ENCODE measurements at places on chromosomes 6 and 20.

- DNase-seq, result no peak
Observed at GRCh38 chr6:142851601-142852000, 93.4 kb downstream of the HIVEP2 start.

GRCh38 chr20:36872852-36873251 is 3.1 kb upstream of the TLDC2 start:
- no peak for DNase-seq

GRCh38 chr6:36422714-36423100 is 19.9 kb downstream of the PXT1 start:
- no peak for DNase-seq

DNA sequence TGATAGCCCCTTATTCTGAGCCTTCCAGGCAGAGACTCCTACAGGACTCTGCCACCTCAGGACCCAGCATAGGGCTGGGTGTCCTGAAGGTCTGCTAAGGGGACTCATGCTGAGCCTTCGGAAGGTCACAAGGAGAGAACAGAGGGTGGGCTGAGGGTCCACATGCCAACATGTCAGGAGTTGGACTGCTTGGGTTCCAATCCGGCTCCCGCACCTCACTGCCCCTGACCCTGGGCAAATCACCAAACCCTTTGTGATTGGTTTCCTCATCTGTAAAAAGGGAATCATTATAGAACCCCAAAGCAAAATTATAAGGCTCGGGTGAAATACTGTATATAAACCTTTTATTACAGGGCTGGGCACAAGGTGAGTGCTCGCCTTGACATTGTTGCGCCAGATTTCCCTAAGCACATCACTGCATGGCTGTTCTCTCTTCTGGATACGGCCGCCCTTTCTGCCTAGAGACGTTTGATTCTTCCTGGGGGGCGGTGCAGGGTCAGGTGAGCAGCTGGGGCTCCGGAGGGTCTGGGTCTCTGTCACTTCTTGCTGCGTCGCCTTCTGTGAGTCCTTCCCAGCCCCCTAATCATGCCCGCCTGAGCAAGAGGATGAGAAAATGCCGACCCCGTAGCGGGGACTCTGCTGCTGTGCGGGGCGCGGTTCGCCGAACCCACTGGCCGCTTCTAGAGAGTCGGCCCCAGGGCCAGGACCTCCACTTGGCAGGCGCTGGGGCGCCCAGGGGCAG is 90.5 kb upstream of the EPB41L1 start:
- DNase-seq, result no peak

DNA sequence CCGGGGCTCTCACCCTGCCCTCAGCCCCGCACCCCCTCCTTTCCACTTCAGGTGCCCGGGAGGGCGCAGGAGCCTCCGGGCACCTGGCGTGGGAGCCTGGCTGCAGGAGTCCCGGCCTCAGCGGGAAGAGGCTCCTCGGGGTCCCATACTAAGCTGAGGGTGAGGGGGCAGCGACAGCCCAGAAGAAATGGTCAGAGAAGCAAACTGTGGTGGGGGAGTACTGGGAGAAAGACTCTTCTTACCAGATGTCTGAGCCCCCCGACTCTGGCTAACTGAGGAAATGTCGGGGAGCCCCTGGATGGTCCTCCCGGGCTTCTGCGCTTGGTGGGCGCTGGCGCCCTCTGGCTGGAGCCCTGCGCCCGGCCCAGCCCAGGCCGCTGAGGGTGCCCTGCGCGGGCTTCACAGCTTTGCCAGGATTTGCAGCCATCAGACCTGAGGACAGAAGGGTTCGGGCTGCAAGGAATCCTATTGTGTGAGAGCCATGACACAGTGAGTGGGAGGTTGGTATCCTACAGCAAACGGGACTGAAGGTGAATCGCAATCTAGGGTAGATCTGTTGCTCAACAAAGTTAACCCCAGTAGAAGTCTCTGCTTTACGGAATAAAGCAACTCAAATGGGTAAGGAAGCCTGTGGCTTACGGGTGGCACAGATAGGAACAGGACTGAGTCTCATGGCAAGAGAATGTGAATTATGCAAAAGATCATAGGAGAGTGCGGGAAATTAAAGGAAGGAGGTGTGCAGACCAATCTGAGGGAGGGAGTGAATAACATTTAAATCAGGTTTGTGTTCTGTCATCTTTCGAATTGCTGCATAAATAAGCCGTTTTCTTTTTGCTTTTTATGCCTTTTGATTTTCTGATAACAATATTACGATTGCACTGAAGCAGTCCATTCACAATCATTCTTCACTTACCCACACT is 639 bp upstream of the RCAN2 start:
- peak; percentile 86 for DNase-seq

DNA sequence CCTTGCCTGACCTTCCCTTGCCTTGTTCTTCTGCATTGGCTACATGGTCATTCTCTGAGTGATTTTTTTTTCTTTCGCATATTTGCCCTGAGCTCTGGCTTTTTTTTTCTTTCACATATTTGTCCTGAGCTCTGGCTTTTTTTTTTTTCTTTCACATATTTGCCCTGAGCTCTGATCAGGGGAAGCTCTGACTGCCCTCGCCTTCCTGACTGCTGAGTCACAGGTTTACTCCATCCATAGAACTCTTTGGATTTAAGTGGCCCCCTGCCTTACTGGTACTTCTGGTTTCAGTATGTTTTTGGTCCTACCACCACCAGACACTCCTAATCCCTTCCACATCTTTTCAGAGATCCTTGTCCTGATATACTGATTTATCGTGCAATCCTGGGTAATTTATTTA is 201.1 kb downstream of the OGFRL1 start:
- no peak for DNase-seq

GRCh38 chr20:18440403-18440802 is 26.4 kb downstream of the DZANK1 start:
- no peak for DNase-seq

- DNase-seq, result no peak
Observed at GRCh38 chr6:170167657-170168159, 123.2 kb downstream of the DLL1 start.

DNA sequence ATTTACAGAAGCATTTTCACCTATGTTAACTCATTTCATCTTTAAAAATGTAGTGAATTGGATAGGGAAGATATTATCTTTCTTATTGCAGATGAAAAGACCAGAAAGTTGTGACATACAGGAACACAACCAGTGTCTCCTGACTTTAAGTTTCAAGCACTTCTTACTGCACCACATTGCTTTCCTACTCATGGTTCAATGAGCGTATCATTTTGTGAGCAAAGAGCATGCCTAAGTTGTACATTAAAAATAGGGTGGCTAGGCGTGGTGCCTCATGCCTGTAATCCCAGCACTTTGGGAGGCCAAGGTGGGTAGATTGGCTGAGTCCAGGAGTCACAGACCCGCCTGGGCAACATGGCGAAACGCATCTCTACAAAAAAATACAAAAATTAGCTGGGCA is 21.2 kb upstream of the RNGTT start:
- no peak for DNase-seq

DNA sequence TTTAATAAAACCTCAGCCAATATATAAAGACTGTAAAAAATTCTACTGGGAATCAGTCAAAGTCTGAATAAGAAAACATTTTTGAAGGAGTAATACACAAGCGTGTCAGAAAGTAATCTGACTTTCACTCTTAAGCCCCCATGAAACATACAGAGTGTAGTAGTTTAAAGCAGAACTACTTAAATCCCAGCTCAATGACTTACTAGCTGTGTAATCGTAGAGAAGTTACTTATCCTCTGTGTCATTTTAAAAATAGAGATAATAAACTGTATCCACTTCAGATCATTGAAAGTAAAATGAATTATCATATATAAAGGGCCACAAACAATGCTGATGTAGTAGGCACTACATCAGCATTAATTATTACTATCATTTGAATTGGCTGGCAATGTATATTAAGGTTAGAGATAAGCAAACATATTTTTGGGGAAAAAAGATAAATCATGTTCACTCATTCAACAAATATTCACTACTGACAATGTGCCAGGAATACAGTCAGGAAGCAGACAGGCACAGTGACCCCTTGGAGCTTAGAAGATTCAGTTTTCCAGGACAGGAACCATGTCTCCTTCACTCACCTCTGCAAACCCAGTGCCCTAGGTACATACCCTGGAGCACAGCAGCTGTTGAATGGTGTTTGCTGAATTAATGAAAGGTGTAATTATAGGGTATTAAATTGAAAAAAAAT is 14.4 kb downstream of the REPS1 start:
- no peak for DNase-seq

DNA sequence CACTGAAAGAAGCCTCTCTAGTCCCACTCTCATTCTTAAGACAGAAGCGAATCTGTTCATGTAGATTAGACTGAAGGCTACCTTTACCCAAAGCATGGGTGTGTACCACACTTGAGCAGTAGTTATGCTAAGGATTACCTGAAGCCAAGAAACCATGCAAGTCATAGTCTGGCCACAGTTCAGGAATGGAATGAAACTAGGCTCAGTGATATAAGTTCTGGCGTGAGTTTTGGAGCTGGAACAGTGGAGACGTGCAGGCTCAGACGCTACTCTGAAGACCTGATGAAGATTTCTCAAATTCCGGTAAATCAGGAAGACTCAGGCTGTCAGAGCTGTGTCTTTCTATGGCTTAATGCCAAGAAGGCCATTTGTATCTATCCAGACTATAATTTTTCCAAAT is 219.9 kb downstream of the HDGFL1 start:
- DNase-seq, result no peak

GRCh38 chr6:45436544-45437438 is 59.1 kb upstream of the SUPT3H start:
- DNase-seq, result no peak

DNA sequence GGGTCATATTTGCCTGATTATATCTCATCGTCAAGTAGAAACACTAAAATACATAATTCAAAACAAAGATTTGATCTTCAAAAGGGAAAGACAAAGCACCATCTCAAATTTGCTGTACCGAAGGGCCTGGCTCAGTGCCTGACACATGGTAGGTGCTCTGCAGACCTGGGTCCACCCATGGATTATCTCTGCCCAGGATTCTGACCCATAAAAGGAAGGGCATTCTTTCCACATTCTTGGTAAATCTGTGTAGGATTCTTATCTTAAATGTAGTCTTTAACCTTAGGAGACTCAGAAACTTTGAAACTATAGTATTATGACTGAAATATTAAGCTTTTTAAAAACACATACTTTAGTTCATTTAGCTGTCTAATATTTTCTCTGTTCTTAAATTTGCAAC is 274.1 kb upstream of the FLRT3 start:
- no peak for DNase-seq

- no peak for DNase-seq
Observed at GRCh38 chr6:121382467-121383121, 48.3 kb upstream of the TBC1D32 start.

- DNase-seq, result no peak
Observed at GRCh38 chr6:83878902-83879644, 19.6 kb downstream of the CYB5R4 start.

- DNase-seq, result no peak
Observed at GRCh38 chr6:169972736-169973135, 221.3 kb downstream of the ERMARD start.

- no peak for DNase-seq
Observed at GRCh38 chr6:169163411-169163901, 90.2 kb downstream of the THBS2 start.

DNA sequence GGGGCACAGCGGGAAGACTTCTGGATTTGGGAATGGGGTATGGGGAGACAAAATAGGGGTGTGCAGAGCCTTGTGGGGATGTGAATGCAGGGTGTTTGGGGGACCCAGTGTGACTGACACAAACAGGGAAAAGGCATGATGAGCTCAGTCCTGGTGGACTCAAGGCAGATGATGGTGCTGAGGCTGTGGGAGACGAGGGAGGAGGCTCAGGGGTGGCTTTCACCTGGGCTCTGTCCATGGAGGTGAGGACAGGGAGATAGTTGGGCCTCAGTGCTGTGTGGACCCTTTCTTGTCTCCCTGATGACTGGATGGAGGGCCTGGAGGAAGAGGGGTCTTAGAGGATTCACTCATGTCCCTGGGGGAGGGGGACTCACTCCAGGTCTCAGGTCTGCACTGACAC is 26.2 kb upstream of the MICB start:
- DNase-seq, result no peak

DNA sequence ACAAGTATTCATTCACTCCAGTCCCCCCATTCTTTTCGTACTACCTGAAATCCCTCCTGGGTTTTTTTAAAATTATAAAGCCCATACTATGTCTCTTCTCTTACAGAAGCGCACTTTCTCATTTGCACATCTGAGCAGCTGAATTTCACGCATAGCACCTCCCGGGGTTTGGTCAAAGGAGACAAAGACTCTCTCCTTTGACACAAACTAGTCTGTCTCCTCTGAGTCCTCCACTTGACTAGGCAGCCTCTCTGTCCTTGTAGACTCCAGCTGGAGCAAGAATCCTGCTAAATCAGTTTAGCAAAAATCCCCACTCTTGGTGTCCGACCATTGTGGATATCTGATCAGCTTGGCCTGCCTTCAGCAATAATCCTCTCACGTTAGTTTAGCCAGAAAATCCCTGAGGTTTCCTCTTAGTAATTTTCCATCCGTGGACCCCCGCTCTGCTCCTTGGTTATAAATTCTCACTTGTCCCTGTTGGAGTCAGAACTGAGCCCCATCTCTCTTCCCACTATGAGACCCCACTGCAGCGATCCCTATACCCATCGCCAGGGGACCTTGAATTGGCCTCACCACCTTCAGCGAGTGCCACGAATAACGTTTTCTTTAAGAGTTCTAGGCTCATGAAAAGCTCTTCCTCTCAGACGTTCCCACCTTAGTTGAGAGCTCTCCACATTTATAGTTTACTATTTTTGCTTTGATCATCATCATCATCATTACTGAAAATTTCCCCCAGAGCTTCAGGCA is 29.0 kb downstream of the PDYN start:
- no peak for DNase-seq

GRCh38 chr6:81362246-81362645 is 390.2 kb downstream of the TENT5A start:
- DNase-seq, result no peak

DNA sequence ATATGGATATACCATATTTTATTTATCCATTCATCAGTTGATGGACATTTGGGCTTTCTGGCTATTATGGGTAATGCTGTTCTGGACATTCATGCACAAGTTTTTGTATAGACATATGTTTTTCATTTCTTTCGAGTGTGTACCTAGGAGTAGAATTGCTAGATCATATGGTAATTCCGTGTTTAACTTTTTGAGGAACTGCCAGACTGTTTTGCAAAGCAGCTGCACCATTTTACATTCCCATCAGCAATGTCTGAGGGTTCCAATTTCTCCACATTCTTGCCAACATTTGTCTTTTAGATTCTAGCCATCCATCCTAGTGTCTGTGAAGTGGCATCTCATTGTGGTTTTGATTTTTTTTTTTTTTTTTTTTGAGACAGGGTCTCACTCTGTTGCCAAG is 20.8 kb downstream of the SRC start:
- no peak for DNase-seq

DNA sequence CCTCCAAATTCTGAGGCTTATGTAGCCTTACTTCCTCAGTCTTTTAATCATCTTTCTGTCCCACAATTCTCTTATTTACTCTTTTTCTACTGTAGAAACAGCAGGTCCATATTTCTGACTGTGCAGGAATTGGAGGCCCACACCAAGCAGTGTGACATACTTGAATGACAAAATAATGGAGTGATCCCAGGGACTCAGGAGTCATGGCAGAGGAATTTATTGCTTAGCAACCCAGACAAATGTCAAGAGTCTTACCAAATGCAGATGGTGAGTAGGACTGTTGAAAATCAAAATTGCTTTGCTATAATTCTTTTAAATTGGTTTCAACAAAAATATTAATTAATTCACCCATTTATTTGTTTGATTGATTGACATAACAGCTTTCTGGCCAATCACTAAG is 59.9 kb downstream of the HTR1B start:
- DNase-seq, result no peak
